ENCODE measurements at places on chromosomes 6 and 20.
A peak's percentile ranks its signal among the peaks of the same experiment; 100 is the strongest.

- peaks cover 15% of the 10 kb centered on the region for H3K4me1 ChIP-seq
- DNase-seq = no peak
- no peak overlapping the region for H3K4me3 ChIP-seq
- H3K27ac ChIP-seq = no peak overlapping the region
- H3K36me3 ChIP-seq = no peaks in the 10 kb centered on the region
Measured at GRCh38 chr6:105757512-105758200, 328.5 kb upstream of the PRDM1 start.

GRCh38 chr6:89353702-89354392, 1.3 kb upstream of the UBE2J1 start:
- H3K4me1 ChIP-seq = no peaks in the 10 kb centered on the region
- H3K27ac ChIP-seq = no peak overlapping the region
- no peak overlapping the region for H3K4me3 ChIP-seq
- no peak for DNase-seq
- H3K27me3 ChIP-seq = no peaks in the 10 kb centered on the region
- no peaks in the 10 kb centered on the region for H3K36me3 ChIP-seq

- no peaks in the 10 kb centered on the region for H3K4me1 ChIP-seq
- H3K27me3 ChIP-seq = no peaks in the 10 kb centered on the region
- H3K27ac ChIP-seq = no peak overlapping the region
Measured at GRCh38 chr20:42261766-42262270, 643.6 kb upstream of the CHD6 start.

GRCh38 chr20:49426873-49427272, 55.6 kb downstream of the KCNB1 start:
- H3K27ac ChIP-seq = no peak overlapping the region
- no peak for DNase-seq
- H3K27me3 ChIP-seq = no peaks in the 10 kb centered on the region
- H3K4me3 ChIP-seq = no peak overlapping the region
- H3K4me1 ChIP-seq = no peaks in the 10 kb centered on the region

DNA sequence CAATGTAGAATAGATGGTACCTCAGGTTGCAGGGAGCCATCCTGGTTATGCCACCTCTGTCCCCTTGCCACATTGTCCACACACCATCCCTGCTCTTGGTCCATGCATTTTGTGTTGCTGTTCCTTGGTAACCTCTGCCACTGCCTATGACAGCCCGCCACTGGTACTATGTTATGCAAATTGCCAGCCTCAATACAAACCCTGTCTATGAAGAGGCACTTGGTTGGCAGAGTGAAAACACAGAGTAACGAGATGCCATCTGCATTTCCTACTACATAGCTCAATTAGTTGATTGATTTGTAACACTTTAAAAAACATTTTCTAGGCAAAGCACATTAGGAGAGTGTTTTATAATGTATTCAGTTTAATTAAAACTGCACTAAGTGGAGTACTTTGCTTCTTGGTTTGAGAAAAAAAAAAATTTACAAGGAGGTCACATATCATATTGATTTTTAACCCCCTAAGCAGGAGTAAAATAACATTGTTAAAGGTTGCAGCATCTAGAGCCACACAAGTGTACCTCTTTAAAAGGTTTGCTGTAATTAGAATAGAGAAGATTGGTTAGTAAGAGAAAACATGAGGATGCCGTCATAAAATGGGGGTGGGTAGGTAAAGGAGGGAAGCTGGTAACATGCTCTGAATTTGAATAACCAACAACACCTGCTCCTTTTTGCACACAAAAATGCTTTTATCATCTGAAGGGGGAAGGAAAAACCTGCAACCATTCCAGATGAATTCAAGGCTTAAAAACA, 817.1 kb downstream of the KIF16B start:
- DNase-seq = no peak
- no peaks in the 10 kb centered on the region for H3K36me3 ChIP-seq
- no peaks in the 10 kb centered on the region for H3K27me3 ChIP-seq
- no peaks in the 10 kb centered on the region for H3K4me1 ChIP-seq
- no peak overlapping the region for H3K27ac ChIP-seq

DNA sequence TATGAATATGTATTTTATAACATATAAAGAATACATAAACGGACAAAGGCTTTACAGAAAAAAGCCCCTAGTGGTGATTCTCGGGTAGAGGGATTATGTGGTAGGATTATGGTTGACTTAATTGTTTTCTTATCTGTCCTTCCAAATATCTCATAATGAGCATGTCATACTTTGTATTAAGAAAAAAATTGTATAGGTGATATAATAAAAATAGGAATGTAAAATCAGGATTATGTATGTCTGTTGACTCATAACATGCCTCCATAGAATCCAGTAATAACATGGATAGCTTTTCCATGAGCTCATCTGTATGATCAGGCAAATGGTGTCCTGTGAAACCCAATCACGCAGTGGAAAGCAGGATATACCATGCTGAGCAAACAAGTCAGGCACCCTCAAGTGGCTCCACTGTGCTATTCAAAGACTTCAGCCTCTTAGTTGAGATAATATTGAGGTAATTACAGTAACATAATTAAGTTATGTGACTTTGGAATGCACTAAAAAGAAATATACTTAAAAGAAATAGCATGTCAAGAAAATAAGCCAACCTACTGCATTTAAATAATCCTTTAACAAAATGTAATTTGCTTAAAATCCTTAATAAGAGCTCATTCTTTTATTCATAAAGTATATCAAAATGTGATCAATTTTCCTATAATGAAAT, 39.6 kb upstream of the PRELID3B start:
- H3K4me1 ChIP-seq = no peaks in the 10 kb centered on the region
- H3K36me3 ChIP-seq = no peaks in the 10 kb centered on the region
- no peak overlapping the region for H3K4me3 ChIP-seq
- H3K27ac ChIP-seq = no peak overlapping the region

GRCh38 chr20:35568645-35569044, 26.8 kb downstream of the ERGIC3 start:
- H3K4me1 ChIP-seq = no peaks in the 10 kb centered on the region
- no peak for DNase-seq
- no peaks in the 10 kb centered on the region for H3K27me3 ChIP-seq
- no peaks in the 10 kb centered on the region for H3K36me3 ChIP-seq

GRCh38 chr6:73028124-73028766, 197.1 kb downstream of the KHDC1L start:
- H3K4me1 ChIP-seq = no peaks in the 10 kb centered on the region
- H3K4me3 ChIP-seq = no peak overlapping the region
- no peak overlapping the region for H3K27ac ChIP-seq
- H3K27me3 ChIP-seq = no peaks in the 10 kb centered on the region

GRCh38 chr20:11447371-11448100, 470.2 kb upstream of the BTBD3 start:
- H3K4me1 ChIP-seq = no peaks in the 10 kb centered on the region
- no peaks in the 10 kb centered on the region for H3K27me3 ChIP-seq
- H3K36me3 ChIP-seq = no peaks in the 10 kb centered on the region
- no peak overlapping the region for H3K4me3 ChIP-seq

GRCh38 chr20:4544765-4545164, 176.9 kb upstream of the PRND start:
- no peak overlapping the region for H3K4me3 ChIP-seq
- H3K27ac ChIP-seq = no peak overlapping the region
- no peaks in the 10 kb centered on the region for H3K4me1 ChIP-seq

DNA sequence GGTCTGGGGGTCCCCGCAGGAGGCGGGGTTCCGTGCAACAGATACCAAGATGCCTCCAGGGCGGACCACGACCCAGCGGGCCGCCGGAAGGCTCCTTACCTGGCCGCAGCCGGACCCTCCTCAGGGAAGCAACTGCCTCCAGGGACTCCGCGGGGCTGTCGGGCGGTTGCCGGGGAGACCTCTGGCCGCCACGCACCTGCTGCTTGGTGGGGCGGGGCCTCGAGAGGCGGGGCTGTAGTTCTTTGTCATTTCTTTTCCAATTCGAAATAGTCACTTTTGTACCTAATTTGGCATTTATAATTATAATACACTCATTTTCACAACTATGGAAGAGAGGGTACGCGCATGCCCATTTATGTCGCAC, 647 bp downstream of the AK9 start:
- peak overlapping the region; percentile 87 for H3K27ac ChIP-seq
- no peaks in the 10 kb centered on the region for H3K4me1 ChIP-seq
- H3K4me3 ChIP-seq = peak overlapping the region; percentile 62
- no peaks in the 10 kb centered on the region for H3K36me3 ChIP-seq

GRCh38 chr6:157090736-157091135, 232.6 kb downstream of the TMEM242 start:
- H3K27me3 ChIP-seq = no peaks in the 10 kb centered on the region
- H3K4me3 ChIP-seq = no peak overlapping the region
- no peaks in the 10 kb centered on the region for H3K36me3 ChIP-seq
- DNase-seq = no peak
- no peaks in the 10 kb centered on the region for H3K4me1 ChIP-seq

DNA sequence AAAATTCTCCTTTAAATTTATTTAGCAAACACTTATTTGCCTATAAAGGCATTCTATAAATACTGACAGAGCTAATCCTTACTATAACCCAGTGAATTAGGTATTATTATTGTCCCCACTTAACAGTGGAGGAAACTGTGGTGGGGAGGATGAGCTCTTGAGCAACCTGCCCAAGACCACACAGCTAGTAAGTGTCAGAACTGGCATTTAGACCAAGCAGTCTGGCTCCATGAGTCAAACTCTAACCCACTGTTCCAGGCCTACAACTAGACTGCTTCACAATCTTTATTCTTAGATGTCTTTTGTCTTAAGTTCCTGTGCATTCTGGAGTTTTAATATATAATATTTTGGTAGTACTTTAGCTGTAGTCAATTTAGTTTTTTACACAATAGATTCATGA, 530.8 kb downstream of the BCKDHB start:
- H3K4me3 ChIP-seq = no peak overlapping the region
- no peaks in the 10 kb centered on the region for H3K4me1 ChIP-seq
- H3K27ac ChIP-seq = no peak overlapping the region
- no peak for DNase-seq

DNA sequence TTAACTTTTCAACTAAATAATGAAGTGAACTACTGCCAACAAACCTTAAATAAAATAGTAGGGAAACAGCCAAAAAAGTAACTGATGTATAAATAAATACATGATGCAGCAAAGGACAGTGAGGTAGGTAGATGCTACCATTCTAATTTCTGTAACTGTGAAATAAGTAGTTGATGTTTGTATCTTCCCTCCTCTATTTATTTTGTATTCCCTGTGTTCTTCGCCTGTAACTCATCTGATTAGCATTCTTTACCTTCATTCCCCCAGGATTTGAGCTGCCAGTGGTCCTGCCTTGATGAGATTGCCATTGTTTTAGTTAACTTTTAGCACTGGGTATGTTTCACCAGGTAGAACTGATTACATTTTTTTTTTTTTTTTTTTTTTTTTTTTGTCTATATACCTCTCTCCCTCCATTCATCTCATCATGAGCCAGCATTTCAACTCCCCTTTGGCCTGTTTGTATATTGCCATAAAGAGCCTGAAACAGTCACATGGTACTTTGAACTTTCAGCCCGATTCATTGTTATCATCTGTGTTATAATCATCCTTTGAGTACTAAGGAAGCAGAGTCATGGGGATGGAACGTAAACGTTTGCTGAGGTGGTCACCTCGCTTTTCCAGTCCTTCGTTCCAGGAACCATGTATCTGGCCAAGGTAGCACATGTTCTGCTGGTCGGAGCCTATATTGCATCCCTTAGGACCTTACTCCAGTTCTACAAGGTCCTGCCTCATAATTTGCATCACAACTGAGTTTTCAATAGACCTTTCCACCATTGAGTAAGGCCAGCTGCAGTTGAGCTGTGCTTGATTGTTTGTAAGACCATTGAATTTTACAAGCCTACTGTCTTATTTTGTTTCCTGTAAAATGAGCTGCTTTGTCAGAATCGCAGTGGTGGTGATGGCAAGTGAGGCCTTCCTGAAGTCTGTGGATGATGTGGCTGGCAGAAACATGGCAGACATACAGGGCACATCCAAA, 107.6 kb downstream of the JAG1 start:
- no peak overlapping the region for H3K4me3 ChIP-seq
- H3K36me3 ChIP-seq = no peaks in the 10 kb centered on the region
- no peaks in the 10 kb centered on the region for H3K27me3 ChIP-seq
- H3K27ac ChIP-seq = peak overlapping the region; percentile 4
- no peak for DNase-seq

Measured in colonic mucosa (tissue), 4 donors.